ENCODE measurements at places on chromosomes 12 and 14.

DNA sequence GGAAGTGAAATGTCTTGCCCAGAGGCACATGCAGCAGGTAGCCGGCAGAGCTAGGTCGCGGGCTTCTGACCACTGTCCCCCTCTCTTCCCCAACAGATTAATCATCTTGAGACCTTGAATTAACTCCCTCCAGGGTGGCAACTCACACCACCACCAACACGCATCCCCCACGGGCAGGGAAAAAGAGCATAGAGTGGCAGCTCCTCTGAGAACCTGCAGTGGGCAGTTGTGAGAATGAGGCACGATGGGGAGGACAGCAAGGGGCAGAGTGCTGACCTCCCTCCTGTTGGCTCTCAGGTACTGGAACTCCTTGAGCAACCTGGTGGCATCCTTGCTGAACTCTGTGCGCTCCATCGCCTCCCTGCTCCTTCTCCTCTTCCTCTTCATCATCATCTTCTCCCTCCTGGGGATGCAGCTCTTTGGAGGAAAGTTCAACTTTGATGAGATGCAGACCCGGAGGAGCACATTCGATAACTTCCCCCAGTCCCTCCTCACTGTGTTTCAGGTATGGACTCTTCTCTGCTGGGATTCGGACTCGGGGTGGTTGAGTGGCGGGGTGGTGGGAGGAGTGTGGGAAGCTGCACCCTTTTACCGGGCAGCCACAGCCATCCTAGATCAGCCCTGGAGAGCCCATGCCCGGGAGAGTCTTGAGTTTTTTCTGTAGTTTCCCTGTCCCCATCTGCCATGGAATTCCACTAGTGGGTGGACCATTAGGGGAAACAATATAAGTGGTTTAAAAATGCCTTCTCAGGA is 213.3 kb upstream of the FKBP4 start:
- no peak for DNase-seq

DNA sequence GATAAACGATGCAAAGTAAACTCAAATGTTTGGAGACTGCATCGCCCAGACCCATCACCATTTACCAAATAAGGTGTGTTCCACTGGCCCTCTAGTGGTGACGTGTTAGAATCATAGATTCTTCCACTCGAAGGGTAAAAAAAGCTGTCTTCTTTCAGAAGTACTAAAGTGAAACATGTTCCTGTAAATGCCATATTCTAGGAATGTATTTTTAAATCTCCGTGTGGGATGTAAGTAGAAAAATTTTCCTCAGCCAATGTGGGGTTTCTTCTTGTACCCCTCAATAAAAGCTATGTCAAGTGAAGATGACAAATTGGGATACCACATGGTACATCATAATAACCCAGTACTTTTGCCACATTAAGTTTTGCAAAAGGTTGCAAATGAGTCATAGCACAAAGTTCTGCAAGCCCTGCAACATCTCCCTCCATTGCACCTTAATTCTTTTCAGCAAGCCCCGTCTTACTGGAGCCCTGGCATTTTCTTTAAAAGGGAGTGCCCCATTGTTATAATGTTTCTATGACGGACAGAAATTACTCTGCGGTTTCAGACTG is 100.8 kb downstream of the CCER1 start:
- no peak for DNase-seq

DNA sequence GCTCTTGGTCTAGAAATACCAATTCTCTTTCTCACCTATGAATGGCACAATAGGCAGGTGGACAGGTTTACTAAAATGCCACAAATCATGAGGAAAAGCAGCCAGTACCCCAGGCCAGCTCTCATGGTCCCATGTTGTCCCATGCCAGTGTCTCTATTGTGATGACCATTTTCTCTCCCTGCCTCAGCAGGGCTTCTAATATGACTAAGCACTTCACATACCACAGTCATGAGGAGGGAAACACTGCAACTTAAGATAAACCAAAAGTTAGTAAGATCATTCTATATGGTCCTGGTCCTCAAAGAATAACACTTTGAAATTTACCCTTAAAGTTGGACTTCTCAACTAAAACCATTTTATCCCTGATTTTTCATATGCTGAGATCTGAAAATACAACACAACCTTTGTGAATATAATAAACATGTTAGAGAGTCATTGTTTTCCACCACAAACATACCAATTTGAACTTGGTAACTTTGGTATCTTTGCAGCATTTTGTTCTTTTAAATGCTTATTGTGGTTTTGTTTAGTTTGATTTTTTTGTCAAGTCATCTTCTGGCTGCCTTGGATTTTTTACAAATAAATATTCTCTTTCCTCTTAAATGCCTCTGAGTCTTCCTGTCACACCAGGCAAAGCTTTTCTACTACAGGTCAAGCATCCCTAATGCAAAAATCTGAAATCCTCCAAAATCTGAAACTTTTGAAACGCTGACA is 3.6 kb downstream of the TTC5 start:
- no peak for DNase-seq

DNA sequence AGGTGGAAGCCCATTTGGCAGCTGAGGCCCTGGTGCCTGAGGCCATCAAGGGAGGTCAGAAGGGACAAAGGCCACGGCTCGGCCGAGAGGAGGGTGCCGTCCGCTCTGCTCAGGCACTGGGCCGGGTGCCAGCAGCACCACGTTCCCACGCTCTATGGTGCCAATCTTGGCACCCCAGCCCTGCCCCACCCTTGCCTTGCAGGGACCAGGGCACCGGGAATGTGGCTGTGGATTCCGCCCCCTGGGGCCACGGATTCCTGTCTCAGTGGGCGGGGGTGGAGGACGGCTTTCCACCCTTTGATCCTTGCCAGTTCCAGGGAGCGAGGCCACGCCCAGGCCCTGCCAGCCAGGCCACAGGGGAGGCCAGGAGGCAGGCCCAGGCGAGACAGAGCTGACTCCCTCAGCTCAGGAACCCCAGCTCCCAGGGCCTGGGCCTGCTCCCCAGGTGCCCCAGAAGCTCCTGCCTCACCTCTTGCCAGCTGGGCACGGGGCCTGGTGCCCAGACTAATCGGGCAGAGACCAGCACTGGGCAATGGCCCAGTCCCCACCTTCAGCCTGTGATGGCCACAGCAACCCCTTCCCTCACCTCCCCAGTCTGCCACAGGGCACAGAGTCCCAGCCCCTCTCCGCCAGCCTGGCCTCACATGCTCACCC is 26.4 kb upstream of the GPR132 start:
- no peak for DNase-seq

DNA sequence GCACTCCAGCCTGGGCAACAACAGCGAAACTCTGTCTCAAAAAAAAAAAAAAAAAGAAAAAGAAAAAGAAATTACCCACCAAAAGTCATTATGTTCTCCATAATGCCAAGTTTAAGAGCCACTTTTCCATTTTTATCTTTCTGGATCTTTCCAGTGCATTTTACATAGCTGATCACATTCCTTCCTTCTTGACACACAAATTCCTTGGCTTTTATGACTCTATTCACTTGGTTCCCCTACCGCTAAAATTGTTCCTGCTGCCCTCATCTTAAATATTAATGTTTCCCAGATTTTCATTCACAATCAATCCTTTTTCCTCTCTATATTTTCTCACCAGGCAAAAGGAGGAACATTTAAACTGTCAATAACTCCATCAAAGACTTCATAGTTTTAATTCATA is 20.2 kb downstream of the KLHL28 start:
- DNase-seq: no peak

- no peak for DNase-seq
Measured at GRCh38 chr12:113863455-113863845, 102.7 kb downstream of the RBM19 start.

GRCh38 chr12:62044450-62045135 is 215.6 kb upstream of the USP15 start:
- no peak for DNase-seq

DNA sequence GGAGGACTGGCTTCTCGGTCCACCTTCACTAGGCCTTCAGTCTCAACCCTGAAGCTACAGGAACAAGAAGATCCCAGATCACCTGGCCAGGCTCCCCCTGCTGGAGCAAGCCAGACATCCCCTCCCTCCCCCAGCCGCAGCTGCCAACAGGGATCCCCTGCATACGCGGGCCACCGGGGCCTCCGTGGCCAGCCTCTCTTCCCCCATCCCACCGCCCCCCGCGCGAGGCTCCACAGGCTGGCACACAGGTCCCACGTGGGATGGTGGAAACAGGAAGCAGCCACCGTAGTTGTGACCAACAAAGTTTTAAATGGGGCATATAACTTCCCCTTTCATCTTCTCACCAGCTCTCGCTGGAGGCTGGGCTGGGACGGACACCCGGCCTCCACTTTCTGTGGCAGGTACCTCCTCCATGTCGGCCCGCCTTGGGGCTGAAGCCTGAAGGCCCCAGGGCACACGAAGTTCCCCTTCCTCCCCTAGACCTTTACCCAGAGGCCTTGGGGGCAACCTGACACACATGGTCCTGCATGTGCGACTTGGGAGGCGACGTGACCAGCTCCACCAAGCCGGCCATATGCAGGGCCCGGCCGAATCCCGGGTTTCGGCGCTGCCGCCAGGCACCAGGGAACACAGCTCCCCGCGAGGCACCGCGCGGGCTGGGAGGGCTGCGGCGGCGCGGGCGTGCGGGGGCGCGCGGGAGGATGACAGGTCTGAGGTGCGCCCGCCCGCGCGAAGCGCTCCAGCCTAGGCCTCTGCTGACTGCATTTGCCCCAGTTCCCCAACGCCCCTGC is 44.4 kb upstream of the PNMA1 start:
- peak; percentile 78 for DNase-seq

- no peak for DNase-seq
Measured at GRCh38 chr12:87756721-87757120, 272.5 kb downstream of the C12orf50 start.

DNA sequence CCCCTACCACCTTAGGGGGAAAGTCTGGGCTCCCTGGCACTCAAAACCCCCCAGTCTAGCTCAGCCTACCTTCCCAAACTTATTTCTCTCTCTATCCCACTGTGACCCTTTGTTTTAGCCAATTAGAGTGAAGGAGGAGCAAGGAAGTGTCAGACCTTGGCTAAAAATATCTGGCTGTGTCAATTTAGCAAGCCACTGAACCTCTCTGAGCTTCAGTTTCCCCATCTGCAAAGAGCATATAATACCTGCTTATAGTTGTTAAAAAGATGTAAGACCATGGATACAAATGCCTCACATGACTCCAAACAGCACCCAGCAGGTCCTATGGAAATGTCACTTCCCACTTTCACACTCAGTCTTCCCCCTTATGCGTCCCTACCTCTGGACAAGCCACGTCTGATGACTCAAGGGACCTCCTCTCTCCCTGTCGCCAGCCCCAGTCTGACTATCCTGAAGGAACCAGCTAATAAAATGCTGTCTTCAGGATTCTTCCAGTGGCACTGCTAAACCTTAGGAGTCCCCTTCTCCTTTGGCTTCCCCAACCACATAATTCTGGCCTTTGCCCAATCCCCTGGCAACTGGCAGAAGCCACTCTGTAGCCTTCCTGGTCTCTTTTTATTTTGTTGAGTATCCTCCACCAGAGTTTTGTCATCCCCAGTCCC is 19.3 kb downstream of the FOXN3 start:
- no peak for DNase-seq

DNA sequence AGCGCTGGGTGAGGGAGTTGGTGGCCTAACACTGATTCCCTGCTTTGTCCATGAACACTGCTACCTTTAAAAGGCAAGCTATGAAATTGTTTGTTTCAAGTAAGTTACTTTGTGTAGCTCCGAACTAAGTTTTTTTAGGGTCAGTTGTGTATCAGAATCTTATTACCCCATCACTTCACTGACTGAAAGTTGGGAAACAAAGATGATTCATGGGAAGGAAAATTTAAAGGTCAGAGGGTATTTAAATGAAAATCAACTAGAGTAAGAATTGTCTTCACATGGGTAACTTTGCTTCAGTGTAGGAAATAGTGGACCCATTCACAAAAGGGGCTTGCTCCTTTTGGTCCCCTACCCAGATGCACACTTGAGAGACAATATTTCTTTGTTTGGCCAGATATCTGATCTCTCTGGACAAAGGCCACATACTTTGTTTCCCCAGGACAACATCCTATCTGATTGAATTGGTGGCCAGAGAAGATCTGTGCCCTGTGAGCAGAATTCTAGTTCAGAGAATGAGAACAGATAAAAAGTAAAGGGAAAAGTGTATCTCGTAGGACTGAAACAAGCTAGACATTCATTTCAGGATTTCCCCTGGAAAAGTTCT is 53.5 kb downstream of the RAB35 start:
- DNase-seq: no peak

DNA sequence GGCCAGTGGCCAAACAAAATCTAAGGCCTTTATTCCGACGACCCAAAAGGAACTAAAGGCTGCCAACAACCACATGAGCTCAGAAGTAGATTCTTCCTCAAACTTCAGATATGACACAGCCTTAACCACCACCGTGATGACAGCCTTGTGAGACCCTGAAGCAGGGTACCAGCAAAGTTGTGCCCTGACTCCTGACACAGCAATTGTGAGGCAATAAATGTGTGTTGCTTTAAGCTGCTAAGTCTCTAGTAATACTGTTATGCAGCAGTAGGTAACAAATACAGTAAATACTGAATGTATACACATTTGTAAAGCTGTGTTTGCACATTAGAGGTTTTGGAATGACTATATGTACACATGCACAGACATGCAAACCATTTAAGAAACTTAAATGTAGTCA is 10.7 kb upstream of the SLC6A13 start:
- no peak for DNase-seq

GRCh38 chr14:58912799-58913432 is 275.2 kb downstream of the DACT1 start:
- DNase-seq: no peak

GRCh38 chr12:26629864-26630263 is 203.1 kb downstream of the ITPR2 start:
- DNase-seq: no peak

DNA sequence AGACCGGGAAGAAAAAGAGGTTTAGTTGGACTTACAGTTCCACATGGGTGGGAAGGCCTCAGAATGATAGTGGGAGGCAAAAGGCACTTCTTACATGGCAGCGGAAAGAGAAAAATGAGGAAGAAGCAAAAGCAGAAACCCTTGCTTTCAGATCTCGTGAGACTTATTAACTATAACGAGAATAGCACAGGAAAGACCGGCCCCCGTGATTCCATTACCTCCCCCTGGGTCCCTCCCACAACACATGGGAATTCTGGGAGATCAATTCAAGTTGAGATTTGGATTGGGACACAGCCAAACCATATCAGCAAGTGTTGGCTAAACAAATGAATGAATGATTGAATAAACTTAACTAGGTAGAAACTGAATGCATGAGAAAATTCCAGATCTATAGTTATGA is 85.3 kb upstream of the PARP11 start:
- DNase-seq: no peak

Data from stimulated activated CD4-positive, alpha-beta T cell treated with anti-CD3 and anti-CD28 coated beads, Interleukin-2, amount 100 ng/mL, for 24 hours (primary cell).